Spinal cord (tissue), 10 donors: ENCODE measurements at places on chromosomes 16 and 17.

DNA sequence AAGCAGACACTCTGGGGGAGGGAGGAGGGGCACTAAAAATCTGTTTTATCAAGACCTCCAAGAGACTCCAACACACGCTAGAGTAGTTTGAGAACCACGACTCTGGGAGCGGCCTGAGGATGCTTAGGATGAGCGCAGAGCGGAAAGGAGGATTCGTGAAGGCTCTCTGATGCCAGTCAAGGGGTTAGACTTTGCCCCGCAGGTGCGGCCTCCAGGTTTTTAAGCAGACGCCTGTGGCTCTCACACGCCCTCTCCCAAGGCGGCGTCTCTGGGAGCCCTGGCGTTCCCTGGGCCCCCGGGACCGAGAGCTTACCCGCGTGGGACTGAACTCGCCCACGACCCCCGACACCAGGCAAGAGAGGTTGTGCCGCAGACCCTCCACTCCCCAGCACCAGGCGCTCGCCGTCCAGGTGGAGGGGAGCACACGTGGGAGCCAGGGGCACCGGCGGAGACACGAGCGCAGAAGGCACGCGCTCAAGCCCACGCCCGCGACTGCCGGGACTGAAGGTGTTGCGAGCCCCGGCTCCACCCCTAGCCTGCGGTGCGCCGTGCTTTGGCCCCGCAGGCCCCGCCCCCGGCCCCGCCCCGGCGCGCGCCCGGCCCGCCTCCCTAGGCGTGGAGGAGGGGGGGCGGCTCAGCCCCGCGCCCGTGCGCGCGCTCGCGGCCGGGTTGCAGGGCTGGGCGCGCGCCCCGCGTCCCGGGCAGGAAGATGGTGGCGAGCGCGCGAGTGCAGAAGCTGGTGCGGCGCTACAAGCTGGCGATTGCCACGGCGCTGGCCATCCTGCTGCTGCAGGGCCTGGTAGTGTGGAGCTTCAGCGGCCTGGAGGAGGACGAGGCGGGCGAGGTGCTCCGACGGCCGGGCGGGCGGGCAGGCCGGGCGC lies at the start of gene XYLT2:
XYLT2 (plus strand) TSS at position 695 of the 881 bp plus-strand sequence; CDS start at position 710, 15 bp downstream.
- DNase-seq = peak; percentile 94

DNA sequence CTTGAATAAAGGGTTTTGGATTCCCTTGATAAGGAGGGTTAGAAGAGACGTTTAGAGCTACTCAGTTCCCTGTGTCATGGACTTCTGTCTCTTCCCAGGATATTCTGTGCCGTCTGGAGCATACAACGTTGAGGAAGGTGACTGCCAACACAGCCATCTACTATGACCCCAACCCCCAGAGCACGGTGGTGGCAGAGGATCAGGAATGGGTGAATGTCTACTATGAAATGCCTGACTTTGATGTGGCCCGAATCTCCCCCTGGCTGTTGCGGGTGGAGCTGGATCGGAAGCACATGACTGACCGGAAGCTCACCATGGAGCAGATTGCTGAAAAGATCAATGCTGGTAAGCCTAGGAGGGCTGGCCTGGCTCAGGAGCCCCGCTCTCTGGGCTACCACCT lies 24.7 kb downstream of the POLR2A start:
- no peak for DNase-seq

DNA sequence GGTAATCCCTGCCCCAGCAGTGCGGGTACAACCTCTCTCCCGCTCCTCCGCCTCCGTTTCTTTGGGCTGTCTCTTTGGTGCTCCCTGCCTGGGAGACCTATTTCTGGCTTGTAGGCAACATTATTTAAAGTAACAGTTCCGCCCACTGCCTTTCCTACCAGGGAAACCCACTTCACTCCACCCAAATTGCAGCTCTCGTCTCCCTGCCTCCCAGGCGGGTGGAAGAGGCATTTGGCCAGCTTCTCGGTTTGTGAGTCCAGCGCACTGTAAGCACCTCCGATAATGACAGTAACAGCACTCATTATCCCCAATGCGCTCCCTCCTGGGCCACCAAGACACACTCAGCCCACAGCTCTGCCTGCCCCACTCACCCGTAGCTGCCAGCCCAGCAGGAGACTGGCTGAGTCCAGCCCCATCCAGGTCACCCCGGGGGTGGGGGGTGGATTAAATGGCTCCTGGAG lies 165.1 kb upstream of the CDC42EP4 start:
- no peak for DNase-seq

DNA sequence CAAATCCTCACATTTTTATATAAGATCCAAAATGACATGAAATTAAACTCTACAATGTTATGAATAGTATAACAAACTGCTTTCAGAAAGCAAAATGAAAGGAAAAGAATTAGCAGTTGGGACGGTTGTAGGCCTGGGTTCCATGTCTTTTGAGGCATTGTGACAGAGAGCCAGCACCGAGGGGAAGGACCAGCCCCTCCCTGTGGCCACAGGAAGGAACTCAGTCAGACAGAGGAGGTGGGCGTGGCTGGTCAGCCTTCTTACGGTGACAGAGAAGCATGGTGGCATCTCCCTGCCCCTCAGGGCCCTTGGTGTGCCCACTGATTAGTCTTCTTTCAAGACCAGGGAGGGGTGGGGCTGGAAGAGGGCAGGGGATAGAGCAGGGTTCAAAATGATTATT lies 5.7 kb downstream of the ZNF319 start:
- no peak for DNase-seq

DNA sequence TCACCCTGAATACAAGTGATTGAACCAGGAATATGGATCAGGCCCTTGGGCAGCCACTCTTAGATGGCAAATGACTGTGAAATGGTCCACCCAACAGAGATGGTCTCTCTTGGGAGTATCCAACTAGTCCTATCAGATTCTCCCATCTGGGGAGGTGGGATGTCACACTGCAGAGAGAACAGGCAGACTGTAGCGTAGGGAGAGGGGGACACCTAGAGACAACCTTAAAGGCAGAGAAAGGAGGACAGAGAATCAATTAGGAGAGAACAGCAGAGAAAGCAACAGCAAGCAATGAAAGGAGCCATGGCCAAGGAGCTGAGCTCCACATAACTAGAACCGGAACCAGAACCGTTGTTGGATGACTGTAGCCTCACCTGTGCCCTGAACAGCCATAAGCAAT lies 37.2 kb downstream of the IQCK start:
- DNase-seq = no peak

DNA sequence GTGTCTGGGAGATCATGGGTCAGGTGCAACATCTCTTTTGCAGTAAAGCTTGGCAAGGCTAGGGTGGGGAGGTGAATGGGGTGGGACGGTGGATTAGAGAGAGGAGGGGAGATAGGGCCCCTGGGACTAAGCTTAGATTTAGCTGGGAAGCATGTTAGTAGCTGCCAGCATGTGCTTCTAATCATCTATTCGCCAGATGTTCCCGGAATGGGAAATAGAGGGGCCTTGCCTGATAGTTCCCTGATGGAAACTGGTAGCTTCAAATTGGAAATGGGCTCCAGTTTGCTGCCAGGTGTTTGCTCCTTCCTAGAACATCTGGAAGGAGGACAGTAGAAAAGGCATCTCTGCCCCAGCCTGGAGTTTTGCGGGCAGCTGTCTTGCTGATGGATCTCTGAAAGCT lies 176.1 kb downstream of the CCDC182 start:
- no peak for DNase-seq

- no peak for DNase-seq
Observed at GRCh38 chr17:48441231-48441711, 11.3 kb upstream of the SKAP1 start.

DNA sequence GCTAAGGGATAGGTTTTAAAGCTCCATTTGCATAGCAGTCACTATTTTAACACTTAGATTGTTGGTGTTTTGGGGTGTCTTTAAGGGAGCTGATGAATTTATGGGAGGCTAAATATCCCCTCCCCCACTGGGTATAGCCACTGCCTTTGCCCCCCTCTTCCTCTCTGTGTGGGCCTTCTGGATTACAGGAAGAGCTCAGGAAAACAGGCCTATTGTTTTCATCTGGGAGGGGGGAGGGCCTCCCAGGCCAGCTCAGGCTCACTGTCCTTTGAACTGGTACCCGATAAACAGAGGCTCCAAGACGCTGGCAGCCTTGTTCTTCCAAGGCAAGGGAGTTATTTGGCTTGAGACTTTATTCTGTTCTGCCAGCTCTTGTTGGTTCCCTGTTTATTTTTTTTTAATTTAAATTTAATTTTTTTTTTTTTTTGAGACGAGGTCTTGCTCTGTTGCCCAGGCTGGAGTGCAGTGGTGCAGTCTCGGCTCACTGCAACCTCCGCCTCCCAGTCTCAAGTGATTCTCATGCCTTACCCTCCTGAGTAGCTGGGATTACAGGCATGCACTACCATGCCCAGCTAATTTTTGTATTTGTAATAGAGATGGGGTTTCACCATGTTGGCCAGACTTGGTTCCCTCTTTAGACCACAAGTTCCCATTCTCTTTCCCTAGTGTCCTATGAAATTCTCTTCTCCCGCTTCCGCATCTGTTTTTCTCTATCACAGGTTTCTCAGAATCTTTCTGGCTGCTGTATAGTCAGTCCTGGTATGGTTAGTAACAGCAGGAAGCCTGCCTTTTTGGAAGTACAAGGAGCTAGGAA lies 25.1 kb downstream of the MINK1 start:
- no peak for DNase-seq

GRCh38 chr16:83619381-83620150 lies 188.2 kb upstream of the HSBP1 start:
- DNase-seq = no peak

DNA sequence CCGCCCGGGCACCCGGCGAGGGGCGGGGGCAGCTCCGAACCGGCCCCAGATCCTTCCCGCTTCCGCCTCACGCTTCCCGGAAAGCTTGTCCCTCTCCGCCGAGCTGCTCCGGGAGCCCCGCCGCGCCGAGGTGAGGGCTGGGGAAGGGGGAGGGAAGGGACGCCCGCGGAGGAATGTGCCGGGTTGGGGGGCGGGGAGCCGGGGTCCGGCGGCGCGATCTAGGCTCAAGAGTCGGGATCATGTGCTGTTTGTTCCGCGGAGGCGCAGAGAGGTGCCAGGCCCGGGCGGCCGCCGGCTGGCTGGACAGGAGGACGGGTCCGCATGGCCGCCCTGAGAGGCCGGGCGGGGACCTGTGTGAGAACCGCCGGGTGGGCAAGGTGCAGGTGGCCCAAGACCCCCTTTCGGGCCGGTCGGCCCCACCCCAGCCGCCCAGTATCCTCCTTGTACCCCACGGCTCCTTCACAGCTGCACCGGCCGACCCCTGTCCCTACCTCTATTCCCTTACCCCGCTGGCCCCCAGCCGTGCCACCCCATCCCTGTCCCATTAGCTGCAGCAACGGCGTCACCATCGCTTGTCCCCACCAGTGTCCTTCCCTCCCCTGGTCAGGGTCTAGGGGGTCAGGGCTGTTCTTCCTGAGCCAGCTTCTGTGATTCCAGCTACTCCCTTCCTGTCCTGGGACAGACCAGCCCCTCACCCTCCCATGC lies 429 bp downstream of the KIF1C start:
- no peak for DNase-seq

DNA sequence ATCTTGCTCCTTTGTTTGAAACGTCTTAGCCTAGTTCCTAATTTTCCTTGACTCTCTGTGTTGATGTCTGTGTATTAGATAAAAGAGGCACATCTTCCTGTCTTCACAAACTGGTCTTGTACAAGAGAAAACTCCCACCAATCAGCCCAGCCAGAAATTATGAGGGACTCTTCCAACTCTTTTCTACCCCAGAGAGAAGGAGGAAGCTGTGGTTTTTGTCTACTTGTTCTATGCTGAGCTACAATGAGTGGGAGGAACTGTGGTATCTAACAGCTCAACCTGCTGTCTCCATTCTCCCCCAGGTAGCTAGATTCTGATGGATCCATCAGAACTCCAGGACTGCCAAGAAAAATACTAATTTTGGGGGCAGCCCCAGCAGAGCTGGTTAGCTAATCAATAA lies 392.5 kb downstream of the HS3ST3B1 start:
- no peak for DNase-seq

DNA sequence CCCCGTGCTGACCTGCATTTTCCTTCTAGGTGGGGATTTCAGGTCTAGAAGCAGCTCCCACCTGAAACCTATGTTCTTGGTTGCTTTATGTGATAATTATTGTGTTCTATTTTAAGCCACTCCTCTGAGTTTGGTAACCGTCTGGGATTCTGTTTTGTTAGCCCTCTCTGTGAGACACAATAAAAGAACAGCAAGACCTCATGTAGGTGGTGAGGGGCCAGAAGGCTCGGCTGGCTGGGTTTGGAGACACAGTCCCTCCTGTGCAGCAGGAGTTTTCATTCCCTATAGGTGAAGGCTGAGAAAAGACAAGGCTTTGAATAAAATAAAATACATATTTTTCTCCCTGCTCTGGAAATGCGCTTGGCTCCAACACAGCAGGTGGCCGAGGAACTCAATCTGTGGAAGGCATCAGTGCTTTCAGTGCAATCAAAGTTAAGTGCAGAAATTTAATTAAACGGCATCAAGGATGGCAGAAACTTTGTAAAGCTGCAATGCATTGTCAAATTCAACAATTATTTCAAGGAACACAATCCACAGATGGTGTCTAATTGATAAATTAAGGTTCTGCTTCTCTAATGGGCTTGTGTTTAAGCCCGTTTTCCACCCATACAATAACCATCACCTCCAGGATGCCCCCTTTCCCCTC lies 107.8 kb downstream of the MSI2 start:
- DNase-seq = no peak

- no peak for DNase-seq
Observed at GRCh38 chr16:1532771-1533170, 695 bp upstream of the TMEM204 start.

DNA sequence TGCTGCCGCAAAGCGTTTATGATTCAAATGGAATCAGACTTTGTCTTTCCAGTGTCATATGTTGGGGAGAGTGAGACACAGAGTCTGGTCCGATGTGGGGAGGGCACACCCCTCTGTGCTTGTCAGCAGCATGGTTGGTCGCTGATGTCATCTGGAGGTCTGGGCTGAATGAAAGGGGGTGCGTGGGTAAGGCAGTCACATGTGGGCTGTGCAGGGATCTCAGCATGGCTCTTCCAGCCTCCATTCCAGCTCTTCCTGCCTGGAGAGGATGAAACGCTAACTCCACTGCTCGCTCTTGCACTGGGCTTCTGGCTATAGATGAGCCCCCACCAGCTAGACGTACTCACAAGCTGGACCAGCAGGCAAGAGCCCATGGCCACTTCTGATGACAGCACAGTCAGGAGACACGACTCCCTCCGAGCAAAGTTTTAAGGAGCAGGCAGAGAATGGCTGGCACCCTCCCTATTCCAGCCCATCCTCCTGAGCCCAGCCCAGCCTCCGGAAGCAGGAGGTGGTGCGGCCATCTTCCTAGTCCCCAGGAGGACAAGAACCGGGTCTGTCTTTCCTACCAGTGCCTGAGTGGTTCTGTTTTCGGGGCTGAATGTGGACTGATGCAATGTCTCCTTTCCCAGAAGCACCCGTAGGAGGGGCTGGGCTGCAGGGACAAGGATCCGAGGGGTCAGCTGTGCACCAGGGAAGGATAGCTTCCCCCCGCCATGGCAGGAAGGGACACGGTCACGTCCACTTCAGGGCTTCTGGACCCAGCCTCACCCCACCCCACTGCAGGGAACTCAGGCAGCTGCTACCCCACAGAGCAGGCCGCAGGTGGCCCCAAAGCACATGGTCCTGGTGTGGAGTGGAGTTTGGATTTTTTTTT lies 41.5 kb upstream of the CBFA2T3 start:
- DNase-seq = peak; percentile 35

GRCh38 chr17:46020998-46021397 lies 21.9 kb downstream of the STH start:
- DNase-seq = no peak
